ENCODE measurements at places on chromosomes 2 and 18.

DNA sequence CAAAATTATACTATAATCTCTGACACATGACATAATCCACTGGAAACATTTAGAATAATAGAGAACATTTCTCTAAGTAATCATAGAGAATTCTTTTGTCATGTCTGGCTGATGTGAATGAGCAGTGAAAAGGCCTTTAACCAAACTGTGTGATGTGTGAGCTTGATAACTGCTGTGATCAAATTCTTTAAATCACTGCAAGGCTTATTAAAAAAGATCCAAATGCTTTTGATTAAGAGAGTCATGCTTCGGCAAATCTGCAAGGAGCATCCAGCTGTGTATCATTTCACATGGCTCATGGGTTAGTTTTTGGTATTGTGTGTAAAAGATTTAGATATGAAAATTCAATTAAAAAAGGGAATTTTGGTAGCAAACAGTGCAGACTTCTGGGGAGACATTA, 58.6 kb upstream of the TFPI start:
- no peak for DNase-seq

GRCh38 chr2:217632043-217632442, 370.8 kb downstream of the TNS1 start:
- no peak for DNase-seq

DNA sequence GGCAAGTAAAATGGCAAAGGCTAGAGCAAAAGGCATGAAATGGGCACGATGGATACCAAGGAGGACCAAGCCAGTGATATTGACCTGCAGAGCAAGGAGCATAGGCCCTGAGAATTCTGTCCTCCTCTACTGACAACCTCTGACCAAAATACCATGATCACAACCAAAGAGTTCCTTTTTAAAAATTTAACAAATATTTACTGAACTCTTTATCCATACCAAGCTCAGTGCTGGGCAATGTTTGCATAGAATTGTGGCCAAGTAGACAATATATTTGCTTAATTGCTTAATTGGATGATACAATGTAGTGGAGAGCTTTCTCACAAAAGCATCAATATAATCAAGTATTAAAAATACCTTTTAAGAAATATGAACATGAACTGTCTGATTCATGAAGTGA, 265.7 kb downstream of the ICOS start:
- no peak for DNase-seq

DNA sequence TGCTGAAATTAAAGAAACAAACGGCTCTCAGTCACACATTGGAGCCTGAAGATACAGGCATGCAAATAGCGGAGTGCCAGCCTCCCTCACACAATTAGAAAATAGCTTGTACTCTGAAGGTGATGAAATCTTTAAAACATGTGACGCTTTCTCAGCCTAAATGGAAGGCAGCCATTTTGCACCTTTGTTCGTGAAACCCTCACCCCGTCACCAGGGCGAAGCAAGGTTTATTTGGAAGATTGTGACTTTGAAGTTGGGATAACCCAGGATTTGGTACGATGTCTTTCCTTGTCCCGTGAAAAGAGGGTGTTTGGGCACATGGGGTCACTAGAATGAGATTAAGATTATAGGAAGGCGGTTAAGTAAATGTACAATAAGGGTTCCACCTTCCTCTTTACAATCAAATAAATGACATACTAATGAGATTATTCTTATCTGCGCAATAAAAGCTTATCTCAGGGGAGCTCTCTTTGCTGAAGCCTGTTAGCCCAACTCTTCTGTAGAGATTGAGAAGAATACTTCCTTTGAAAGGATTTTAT, 4.2 kb downstream of the SH3BP4 start:
- no peak for DNase-seq

- no peak for DNase-seq
Measured at GRCh38 chr2:85524336-85524908, 14.5 kb upstream of the MAT2A start.

DNA sequence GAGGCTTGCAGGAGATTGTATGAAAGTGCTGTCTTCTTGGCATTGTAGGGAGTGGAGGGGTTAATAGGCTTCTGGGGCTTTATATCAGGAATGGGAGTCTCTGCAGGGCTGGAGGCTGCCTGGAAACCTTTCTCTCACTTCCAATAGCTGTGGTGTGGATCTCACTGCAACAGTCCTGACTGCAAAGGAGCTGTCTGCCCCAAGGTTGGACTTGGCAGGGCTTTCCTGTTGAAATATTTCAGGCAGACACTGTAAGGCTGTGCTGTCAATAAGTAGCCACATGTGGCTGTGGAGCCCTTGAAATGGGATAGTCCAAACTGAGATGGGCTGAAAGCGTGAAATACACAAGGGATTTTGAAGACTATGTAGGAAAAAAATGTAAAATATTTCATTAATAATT, 399.1 kb upstream of the SPRED2 start:
- DNase-seq: no peak

DNA sequence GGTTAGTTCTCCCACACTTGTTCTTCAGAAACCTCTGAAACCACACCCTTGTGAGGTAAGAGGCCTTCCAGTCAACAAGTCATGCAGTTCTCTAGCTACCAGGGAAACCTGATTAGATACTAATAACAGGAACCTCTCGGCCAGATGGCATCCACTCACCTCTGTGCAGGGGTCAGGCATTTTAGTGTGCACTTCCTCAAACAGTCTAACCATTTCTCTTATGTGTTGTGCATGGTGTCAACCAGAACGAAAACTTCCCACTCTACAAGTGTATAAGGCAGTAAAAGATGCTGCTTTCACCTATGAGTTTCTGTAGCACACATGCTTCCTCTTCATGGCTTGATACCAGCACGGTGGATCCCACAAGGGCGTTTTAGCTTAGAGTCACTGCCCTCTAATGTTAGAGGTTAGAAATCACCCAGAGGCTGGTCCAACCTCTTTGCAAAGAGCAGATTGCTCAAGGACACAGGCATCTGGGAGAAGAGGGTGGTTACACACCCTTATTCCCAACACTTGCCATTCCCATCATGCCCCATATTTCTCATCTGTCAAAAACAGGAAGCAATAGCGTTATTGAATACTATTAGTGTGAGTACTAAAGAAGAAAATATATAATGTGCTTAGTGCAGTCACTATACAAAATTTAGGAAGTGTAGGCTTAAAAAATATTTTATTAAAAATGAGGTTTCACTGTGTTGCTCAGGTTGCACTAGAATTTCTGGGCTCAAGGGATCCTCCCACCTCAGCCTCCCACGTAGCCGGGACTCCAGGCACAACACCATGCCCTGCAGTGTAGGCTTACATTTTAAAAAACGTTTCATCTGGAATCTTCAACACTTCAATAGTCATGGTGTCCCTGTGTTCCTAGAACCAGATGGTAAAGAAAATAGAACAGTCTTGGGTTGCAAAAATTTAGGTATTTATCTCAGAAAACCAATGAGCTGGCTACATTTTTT, 34.5 kb upstream of the RAB31 start:
- no peak for DNase-seq

DNA sequence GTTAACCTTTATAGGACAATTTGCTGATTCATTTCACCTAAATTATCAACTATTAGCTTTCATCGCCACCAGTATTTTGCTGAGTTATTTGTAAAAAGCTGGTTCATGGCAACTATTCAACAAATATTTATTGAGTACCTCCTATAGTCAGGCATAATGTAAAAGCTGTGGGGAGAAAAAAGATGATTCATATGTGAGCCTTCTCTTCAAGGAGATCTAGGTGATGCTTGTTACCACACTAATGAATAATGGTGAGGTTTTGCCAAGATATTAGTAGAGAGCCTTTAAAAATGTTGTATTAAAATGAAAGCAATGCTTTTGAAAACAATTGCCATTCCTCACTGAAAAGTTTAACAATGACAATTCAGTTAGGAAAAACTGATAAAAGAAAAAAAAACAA, 187.8 kb downstream of the ANKRD44 start:
- DNase-seq: no peak

DNA sequence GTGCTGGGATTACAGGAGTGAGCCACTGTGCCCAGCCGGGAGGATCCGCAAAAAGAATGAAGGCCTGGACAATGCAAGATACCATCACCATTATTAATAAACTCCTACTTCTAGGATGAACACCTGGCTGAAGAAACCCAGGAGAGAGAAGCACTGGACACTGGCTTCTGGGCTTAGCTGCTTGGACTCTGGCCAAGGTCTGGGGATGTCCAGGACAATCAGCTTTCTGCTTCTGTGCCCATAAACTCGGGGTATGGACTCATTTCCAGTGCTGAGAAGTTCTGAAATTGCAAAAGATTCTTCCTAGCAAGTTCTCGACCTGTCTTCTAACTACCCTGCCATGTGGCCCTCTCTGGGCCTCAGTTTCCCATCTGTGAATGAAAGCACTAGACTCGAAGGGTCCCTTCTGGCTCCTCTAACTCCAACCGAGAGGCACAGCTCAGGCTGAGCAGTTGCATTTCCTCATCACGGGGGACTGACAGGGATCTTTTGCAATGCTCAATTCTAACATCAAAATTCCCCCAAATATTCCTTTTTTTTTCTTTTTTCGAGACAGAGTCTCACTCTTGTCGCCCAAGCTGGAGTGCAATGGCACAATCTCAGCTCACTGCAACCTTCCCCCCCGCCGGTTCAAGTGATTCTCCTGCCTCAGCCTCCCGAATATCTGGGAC, 2.4 kb upstream of the SH2D6 start:
- no peak for DNase-seq

DNA sequence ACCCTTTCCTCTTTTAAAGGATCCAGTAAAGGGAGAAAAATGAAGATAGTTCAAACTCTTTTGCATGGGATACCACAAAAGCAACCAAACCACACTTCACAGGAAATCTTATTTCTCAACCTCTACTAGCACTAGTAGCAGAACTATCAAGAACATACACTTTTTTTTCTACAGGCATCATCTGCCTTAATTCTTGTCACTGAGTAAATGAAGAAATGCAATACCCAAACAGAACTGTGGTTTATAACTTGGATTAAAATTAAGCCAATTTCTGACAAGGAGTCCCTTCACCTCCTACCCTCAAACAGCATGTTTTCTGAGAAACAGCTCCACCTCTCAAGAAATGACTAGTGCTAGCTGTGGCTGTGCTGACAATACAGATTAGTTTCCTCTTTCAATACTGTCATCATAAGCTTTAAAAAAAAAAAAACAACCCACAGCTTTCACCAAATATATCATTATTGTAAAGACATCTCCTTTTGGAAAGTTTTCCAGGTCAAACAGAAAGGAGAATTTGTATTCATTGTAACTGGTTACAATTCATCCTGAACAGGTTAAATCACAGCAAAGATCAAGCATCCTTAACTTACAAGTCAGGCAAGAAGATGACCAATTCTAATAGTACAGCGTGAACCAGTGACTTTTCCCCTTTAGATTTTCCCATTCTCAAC, 44.4 kb downstream of the PTPN2 start:
- no peak for DNase-seq

DNA sequence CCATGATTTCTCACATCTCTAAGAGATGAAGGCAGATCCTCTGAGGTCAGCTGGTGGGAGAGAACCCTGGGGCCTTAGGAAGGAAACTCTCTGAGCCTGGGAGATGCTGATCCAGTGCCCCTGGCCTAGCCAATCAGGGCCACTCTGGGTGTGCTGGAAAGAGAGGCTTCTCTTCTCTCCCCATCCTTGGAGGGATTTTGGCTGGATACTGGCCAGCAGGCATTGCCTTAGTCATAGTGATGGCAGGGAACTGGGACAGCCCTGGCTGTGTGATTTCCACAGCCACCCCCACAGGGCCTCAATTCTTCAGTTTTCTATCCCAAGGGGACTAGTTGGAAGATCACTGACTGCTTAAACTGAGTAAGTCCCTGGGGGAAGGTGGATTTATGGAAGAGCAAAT, 26.6 kb upstream of the PLB1 start:
- no peak for DNase-seq

DNA sequence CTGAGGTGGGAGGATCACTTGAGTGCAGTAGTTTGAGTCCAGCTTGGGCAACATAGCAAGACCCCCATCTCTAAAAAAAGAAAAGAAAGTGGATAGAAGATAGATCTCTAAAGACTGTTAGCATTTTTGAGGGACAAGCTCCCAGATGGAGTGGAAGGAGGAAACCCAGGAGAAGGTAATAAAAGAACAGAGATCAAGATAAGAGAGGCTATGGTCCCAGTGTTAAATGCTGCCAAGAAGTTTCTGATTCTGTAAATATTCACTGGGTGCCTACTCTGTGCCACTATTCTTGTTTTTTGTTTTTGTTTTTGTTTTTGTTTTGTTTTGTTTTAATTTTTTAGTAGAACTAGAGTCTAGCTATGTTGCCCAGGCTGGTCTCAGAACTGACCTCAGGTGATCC, 26.2 kb downstream of the FZD5 start:
- DNase-seq: no peak

DNA sequence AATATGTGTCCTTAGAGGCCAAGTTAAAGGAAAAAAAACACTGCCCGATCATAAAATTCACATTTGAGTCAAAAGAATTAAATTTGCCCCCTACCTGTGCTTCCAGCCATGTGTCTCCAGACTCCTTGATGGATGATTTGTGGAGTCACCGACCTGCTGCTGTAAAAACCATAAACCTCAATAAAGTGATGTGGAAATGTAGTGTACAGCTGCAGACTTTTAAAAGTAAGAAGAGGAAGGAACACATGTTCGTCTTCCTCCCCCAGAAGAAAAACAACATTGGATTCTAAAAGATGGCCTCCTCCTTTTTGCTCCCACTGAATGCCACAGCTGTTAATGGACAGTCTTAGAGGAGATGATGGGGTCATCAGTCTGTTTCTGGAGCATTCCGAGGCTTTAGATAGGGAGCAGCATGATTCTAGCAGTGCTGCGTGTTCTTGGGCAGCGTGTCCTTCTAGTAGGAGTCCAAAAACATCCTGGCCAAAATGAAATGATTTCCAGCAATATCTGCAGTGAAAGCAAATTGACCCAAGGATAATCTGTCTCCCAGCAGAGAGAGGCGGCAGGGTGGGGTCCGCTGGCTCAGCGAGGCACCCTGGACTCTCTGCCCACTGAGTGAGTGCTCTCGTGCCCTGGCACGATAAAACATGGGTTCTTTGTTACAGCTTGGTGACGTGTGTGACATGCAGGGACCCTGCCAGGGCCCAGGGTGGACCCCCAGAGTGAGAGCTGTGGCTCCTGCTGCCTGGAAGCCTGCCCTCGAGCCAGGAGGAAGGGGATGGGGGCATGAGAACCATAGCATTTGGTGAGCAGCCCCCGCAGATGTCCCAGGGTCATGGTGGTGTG, 196.1 kb downstream of the FAM210A start:
- DNase-seq: no peak

Measured in NCI-H2081 treated with DMSO at 0.1 percent for 48 hours (cell line).